ENCODE measurements at places on chromosomes 3 and 15.

DNA sequence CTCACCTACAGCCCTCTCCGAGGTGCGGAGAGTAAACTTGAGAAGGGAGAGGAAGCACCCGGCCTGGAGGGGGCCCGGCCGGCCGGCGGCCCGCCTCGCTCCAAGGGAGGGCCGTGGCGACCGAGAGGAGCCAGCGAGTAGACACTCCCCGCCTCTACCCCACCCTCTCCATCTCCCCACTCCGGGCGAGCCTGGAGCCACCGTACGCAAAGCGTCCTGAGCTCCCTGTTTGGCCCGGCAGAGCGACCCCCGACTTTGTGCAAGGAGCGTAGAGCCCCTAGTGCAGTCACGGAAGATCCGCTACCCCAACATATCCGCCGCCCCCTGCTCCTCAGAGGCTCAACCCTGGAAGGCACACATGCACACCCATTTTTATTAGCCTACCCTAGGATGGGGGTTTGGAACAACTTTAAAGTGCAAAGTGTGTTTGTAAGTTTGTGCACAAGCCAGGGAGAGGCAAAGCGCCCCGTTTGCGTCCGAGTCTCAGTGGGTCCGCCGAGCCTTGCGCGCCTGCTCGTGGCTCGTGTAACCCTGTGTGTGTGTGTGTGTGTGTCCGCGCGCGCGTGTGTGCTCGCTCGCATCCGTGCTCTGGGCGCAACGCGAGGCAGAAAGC is 508 bp upstream of the SMAD6 start:
- DNase-seq: no peak

- DNase-seq: no peak
Observed at GRCh38 chr3:99941211-99941610, 123.5 kb downstream of the CMSS1 start.

- no peak for DNase-seq
Observed at GRCh38 chr3:129745253-129745652, 138.8 kb upstream of the PLXND1 start.

- DNase-seq: no peak
Observed at GRCh38 chr15:100932676-100933348, 13.7 kb downstream of the LRRK1 start.

DNA sequence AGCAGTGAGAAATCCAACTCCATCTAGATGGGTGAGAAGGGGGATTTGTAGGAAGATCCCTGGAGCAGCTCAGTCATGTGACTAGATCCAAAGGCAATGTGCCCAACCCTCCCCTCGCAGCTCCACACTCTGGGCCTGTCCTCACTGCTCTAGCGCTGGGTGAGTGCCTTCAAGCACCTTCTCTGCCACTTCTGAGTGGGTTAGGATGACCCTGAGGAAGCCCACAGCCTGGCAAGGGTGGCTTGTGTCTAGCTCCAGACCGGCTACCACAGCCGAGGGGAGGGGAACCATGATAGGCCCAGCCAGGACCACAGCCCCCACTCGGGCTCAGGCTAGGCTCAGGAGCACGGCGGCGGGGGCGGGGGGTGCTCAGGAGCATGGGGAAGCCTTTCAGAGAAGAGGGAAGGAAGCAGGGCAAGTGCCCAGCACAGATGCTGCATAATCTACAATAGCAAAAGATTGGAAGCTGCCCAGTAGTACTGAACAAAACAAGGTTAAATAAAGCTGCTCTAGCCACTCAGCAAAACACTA is 1.7 kb downstream of the SPATA12 start:
- DNase-seq: no peak

DNA sequence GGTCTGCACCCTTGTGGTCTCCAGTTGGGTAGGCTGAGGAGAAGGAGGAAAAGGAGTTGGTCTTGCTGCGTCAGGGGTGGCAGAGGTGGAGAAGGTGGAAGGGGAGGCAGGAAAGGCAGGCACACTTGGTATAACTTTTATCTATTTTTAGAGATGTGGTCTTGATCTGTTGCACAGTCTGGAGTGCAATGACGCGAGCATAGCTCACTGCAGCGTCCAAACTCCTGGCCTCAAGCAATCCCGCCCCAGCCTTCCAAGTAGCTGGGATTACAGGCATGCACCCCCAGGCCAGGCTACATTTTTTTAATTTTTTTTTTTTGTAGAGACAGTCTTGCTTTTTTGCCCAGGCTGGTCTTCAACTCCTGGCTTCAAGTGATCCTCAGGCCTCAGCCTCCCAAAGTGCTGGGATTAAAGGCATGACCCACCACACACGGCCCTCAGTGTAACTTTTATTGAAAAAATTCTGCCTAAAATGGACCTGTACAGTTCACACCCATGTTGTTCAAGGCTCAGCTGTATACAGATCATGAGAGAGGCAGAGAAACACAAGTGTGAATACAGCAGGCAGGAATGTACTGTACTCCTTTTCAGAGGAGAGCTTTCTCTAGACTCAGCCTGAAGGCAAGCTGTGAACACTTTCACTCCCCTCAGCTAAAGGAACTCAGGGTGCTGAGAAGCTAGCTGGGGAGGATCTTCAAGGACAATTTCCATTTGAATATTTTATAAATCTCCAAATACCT is 2.1 kb upstream of the RHOV start:
- DNase-seq: no peak

DNA sequence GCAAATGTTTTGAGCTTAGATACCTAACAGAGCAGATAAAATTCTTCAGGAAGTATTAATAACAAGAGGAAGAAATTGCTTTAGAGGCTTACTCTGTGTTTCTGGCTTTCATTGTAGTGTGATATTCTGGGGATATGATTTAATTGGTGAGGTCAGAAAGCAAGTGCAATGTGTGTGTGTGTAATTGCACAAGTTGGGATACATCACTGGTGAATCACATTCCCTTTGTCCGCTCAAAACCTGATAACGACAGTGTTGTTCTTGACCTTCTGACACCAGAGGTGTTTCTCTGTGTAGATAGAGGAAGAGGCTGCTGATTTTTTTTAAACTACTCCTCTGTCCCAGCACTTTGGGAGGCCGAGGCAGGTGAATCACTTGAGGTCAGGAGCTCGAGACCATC is 161.1 kb downstream of the CACNA2D3 start:
- no peak for DNase-seq

- no peak for DNase-seq
Observed at GRCh38 chr3:160027541-160028195, 39.0 kb downstream of the IL12A start.

DNA sequence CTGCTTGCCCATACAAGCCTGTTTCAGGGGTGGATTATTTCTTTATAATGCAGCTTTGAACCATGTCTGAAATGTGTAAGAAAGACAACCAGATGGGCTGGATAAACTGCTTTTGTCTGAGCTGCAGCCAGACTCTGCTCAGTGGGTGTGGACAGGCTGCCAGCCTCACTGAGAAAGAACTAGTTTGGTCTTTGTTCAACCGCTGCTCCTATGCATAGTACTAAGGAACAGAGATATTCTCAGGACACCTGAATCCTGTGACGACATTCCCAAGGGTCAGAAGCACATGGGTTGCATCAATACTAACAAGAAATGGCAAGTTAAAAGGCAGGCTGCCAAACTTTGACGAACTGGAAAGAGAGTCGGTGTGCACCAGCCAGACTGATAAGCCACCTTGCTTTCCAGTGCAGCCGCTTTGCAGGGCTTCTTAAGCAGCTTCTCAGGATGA is 57.2 kb downstream of the PLD1 start:
- no peak for DNase-seq

DNA sequence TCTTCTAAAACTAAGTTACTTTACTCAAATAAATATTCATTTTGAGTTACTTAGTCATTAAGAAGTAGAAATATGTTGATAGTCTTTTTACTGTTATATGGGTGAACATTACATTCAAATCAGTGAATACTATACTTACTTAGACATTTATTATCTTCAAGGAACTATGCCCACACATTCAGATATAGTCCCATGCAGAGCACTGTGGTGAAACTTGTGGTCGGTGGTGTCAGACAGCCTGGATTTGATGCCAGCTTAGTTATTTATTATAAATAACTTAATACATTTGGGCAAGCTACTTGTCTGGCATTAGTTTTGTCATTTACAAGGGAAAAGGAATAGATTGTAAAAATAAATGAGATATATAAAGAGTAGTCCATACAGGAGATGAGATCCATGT is 149.5 kb downstream of the RAP2B start:
- no peak for DNase-seq

- DNase-seq: no peak
Observed at GRCh38 chr3:9298236-9298635, 48.8 kb upstream of the SRGAP3 start.
